Neural crest cell (in vitro differentiated cells): ENCODE measurements at places on chromosomes 7 and 10. TPM values are rescaled to one million over a fixed set of nuclear protein-coding genes. Genes with fewer than 3 reads are reported as not detected.

Gene CFAP69
- 2.5 TPM in 2 replicates for total RNA-seq

Gene MYL7
- total RNA-seq = not detected in 2 replicates

Gene KIF11
- total RNA-seq = 70.8 and 71.5 TPM in 2 replicates

Gene PRTFDC1
- 26.7 and 32.0 TPM in 2 replicates for total RNA-seq

Gene IQUB
- 0.56 and 0.73 TPM in 2 replicates for total RNA-seq

Gene MARVELD1
- total RNA-seq = 52.3 and 52.8 TPM in 2 replicates

Gene GPR15LG
- not detected in 2 replicates for total RNA-seq

Gene AVPI1
- total RNA-seq = 2.4 and 3.3 TPM in 2 replicates

Gene SCART1
- total RNA-seq = 1.4 and 1.6 TPM in 2 replicates

Gene LAMB4
- 0.11 and 0.16 TPM in 2 replicates for total RNA-seq

Gene PTPRN2
- 30.9 and 32.2 TPM in 2 replicates for total RNA-seq

Gene ADCYAP1R1
- total RNA-seq = 8.8 and 9.0 TPM in 2 replicates

Gene SEMA4G
- 7.0 and 9.1 TPM in 2 replicates for total RNA-seq

Gene IGFBP3
- total RNA-seq = 35.2 and 40.2 TPM in 2 replicates

Gene USP6NL
- total RNA-seq = 35.3 and 38.2 TPM in 2 replicates

Gene PCLO
- total RNA-seq = 3.5 TPM in 2 replicates

Gene POU6F2
- 7.6 and 7.9 TPM in 2 replicates for total RNA-seq

Gene ZMIZ2
- total RNA-seq = 93.9 and 99.5 TPM in 2 replicates

Gene CLDN15
- 9.1 and 10.4 TPM in 2 replicates for total RNA-seq

Gene DAGLB
- 33.0 and 36.0 TPM in 2 replicates for total RNA-seq

Gene SPDYE16
- 0.35 TPM in 1 of 2 replicates, not detected in the other for total RNA-seq

Gene LEP
- not detected in 2 replicates for total RNA-seq

Gene GPAM
- 16.5 and 21.2 TPM in 2 replicates for total RNA-seq
